SW 1271 (cell line): ENCODE measurements at places on chromosomes 16 and 17.

DNA sequence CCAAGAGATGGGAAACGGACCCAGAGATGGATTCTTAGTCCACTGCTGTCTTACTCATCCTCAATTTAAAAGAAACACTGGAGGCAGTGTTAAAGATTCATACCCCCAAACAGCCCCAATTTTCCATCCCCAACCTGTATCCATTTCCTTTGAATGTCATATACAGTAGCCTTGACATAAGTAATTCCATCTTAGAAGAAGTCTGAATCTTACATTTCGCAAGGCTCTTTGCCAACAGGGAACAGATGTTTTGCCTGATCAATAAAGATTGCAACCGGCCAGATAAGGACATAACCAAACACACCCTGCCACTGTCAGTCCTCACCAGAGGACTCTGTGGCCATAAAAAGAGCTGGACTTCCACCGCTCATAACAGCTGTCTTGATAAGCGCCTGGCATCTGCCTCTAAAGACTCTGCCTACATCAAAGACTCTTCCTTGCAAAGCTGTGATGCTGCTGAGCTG, 59.0 kb upstream of the MED9 start:
- no peak for DNase-seq

DNA sequence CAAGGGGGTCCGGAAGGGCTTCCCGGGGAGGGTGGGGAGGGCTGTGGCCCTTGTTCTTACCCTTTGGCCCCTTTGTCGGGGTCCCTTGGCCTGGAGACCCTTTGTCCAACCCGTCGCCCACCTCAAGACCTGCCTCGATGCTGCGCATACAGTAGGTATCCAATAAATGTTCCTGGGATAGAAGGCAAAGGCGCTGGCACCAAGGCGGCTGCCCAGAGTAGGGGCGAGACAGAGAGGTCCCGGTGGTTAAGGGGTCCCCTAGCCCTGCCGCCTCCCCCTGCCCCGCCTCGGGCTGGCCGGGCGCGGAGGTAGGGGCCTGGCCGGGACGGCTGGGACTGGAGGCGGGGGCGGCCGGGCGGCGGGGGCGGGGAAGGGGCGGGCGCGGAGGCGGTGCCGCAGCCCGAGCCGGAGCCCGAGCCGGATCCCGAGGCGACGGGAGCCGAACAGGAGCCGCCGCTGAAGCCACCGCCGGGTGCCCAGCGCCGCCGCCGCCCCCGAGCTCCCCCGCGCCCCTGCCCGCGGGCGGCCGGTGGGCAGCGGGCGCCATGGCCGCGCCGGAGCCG, at the start of gene NHERF2:
NHERF2 (plus strand) TSS at position 442 of the 563 bp plus-strand sequence; CDS start at position 546, 104 bp downstream.
- DNase-seq, result no peak

DNA sequence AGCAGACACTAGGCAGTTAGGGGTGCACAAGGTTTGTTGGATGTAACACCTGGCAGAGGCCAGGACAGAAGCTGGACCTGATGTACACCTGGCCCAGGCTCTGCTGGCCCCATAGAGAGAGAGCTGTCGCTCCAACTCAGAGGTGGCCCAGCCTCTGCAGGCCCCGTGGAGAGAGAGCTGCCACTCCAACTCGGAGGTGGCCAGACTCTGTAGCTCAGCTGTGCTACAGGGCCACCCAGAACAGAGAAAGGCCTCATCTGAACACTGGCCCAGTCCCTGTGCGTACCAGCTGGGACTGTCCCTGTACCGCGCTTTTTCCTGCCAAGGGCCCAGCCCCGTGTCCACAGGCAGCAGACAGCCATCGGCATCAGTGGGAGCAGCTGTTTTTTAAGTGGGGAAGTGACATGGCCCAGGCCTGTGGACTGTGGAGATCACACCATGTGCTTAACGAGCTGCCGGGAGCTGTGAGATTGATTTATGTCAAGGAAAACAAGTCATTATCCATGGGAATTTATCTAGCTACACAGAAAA, 176.4 kb upstream of the CHMP6 start:
- no peak for DNase-seq

DNA sequence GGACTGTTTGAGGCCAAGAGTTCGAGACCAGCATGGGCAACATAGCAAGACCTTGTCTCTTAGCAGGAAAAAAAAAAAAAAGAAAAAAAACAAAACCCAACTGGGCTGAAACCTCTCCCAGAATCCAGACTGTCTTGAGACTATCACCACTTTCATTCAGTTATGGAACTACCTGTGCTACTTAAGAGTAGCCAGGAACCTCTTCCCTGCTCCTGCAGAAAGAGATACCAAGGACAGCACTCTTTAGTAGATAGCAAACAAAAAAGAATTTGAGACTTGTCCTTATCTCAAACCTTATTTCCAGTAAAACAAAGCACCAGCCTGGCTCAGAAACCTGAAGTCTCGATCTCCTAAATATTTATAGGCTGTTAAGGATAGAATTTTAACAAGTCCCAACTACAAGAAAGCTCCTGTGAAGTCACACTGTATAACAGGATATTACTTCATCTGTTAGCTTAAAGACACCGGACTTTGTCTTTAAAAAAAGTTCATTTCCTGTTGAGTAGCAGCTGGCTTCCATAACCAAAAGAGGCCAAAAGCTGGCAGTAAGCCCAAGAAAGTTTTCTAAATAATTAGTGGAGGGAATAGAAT, 5.1 kb downstream of the CDR2 start:
- peak; percentile 38 for DNase-seq

DNA sequence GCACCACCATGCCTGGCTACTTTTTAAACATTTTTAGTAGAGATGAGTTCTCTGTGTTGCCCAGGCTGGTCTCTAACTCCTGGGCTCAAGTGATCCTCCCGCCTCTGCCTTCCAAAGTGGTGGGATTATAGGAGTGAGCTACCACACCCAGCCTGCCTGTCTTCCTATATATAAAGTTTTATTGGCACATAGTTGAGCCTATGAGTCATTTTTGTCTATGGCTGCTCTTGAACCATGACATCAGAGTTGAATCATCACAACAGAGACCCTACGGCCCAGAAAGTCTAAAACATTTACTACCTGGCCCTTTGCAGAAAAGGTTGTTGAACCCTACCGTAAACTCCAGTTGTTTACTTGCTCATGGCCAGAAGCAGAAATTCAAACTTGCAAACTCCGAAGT, 7.9 kb downstream of the SEPTIN12 start:
- DNase-seq, result no peak

DNA sequence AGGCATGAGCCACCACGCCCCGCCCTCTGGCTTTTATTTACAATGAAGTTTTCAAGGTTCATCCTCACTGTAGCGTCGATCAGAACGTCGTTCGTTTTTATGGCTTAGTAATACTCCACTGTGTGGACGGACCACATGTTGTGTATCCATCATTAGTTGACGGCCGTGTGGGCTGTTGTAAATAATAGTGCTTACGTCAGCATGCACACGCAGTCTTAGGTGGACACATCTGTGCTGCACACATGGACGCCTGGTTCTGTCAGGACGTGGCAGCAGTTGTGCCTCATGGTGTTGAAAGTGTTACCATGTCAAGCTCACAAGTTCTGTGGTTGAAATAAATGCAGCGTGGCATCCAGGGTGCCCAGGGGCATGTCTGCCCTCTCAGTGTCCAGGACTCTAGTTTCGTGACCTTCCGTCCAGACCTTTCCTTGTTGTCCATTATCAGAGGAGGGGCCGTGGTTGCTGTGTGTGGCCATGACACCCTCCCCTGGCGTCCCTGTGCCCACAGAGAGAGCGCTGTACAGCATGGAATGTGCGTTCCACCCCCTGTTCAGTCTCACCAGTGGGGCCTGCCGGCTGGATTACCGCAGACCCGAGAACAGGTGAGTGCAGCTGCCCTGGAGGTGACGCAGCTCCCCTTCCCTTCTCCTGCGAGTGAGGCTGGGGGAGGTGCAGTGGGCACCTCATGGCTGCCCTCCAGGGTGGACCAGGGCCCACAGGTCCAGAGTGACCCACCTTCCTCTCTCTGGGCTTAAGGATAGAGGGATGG, 22.3 kb downstream of the TCF25 start:
- no peak for DNase-seq

DNA sequence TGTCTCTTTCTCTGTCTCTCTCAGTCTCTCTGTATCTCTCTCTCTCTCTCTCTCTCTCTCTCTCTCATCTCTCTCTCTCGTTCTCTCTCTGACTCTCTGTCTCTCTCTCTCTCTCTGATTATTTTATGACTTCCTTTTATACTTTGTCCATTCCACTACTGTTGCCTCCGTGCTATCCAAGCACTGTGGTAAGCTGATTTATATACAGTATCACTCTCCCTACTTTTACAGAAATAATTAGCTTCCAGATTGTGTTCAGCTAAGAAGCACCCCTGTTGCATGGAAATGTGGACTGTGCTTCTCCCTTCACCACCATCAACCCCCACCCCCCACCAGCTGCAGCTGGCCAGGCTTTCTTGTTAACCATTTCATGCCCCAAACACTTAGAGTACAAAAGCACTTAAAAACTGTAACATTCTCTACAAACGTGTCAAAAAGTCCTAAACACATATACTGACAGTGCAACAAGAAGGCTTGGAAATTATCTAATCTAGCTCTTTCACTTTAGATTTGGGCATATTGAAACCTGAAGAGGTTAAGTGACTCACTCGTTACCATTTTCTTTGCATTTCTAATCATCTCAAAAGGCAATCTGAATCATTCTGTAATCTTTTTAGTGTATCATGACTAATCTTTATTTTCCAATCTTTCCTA, 11.6 kb upstream of the TMEM100 start:
- DNase-seq, result no peak

DNA sequence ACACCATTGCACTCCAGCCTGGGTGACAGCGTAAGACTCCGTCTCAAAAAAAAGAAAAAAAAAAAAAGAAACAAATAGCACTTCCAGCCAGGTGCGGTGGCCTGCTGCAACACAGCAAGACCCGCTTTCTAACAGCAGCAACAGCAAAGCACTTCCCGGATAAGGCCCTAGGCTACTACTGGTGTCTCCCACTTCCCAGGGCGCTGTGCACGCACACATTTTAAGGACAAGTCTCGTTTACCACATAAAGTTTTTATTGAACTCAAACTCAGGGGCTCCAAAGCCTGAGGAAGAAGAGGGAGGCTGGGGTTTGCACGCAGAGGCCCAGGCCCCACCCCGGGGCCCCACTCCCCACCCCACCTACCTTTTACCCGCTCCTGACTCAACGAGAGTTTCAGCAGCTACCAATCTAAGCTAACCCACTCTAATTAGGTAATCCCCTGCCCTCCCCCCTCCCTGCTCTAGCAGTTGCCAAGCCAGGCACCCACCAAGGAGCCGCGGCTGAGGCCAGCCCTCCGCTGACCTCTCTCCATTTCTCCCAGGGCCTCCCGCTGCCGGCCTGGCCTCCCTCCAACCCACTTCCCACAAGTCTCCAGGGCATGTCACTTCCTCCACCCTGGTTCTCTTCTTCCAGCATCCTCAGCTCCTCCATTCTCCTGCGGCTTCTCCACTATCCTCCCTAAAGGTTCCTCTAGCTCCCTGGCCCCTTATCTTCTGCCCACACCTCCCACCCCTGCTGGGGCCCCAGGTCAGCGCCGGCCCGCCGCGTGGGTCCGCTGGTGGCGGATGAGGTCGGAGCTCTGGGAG, 2.4 kb downstream of the ZNF768 start:
- DNase-seq, result no peak

- DNase-seq, result no peak
Observed at GRCh38 chr17:44584443-44584842, 27.2 kb downstream of the FZD2 start.

DNA sequence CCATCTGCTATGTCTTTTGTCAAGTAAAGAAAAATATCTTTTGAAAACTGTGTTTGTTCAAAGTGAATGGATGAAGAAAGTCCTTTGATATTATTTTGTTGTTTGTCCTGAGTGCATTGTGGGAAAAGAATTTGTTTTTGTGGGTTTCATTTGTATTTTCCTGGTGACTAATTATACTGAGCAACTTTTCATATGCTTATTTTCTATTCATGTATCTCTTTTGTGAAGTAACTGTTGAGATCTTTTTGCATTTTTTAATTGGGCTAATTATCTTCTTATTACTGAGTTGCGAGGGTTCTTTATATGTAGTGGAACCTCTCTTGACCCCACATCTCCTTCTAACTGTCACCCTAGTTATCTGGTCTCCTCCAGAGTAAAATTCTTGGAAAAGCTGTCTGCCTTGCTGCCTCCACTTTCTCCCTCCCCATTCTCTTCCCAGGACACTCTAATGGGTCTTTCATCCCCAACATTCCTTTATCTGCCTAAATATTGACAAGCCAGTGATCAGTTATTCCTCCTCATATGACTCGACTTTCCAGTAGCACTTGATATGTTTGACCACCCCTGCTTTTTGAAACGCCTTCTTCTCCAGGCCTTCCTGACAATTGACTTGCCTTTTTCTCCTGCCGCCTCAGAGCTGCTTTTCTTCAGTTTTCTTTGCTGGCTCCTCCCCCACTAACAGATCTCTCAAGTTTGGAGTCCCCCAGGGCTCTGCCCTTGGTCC, 117.6 kb upstream of the HAS3 start:
- DNase-seq, result no peak

DNA sequence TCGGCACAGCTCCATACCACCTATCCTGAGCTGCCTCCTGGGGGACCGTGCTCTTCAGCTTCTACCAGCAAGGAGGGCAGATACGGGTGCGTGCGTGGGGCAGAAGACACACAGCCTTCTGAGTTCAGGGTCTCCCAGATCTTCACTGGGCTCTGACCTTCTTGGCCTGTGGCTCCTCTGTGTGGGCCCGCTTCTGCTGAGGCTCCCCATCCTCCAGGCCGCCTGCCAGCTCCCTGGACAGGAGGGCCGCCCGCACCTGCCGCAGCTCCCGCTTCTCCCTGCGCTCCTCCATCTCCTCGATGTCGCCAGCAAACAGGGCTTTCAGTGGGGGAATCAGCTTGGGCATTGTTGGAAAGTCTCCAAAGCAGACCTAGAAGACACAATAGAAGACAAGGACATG, 25.2 kb downstream of the ELAC2 start:
- no peak for DNase-seq

- no peak for DNase-seq
Observed at GRCh38 chr17:64057701-64058263, 37.3 kb upstream of the ICAM2 start.

DNA sequence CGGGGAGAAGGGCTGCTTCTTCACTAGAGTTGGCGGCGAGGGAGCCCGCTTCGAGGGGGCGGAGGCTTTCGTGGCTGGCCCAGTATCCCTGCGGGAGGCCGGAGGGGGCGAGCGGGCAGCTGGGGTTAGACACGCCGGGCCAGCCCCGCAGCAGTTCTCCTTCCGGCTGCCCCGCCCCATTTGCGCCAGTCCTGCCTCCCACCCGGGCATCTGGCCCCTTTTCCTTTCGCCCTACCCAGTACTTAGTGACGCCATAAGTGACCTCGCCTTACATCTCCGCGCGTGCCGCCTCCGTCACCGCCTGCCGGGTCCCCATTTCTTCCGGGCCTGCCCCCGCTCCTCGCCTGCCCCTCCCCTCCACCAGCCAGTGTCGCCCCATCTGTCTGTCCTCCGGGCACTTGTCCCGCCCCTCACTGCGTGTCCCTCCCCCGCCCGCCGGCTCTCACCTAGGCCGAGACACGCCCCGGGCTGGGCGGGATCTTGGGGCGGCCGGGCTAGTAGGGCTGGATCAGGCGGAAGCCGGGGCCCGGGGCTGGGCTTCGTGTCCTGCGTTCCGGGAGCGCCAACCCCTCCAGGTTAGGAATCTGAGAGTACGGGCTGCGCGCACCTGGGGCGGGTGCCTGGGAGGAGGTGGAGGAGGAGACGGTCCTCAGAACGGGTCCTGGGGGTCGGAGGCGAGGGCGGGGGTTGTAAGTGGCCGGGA, 14.3 kb downstream of the SPATA32 start:
- peak; percentile 93 for DNase-seq

GRCh38 chr17:29179232-29180033, 765 bp downstream of the MYO18A start:
- DNase-seq, result no peak
